ENCODE measurements at places on chromosomes 12 and 14. TPM values are rescaled to one million over a fixed set of nuclear protein-coding genes. Genes with fewer than 3 reads are reported as not detected.

- H3K4me3 ChIP-seq: no peak overlapping the region
- DNase-seq: peak; percentile 75
- H3K36me3 ChIP-seq: no peaks in the 10 kb centered on the region
- no peaks in the 10 kb centered on the region for H3K27me3 ChIP-seq
Observed at GRCh38 chr12:54723379-54724256, 75.5 kb upstream of the DCD start.

DNA sequence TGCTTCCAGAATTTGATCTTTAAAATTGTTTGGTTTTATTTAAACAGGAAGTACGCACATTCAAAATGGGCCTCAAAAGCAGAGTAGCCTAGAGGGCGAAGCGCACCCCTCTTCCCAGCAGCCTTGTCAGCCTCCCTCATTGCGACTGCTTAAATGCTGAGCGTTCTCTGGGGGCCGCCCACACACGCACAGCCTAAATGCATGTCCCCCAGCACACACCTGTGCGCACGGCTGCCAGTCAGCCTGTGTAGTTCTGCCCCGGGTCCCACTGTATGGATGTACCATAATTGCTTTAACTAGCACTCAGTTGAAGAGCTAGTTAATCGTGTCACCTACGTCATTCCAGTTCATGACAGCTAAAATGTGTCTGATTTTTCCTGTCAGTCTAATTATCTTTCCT, 79.3 kb downstream of the TESC start:
- no peaks in the 10 kb centered on the region for H3K4me1 ChIP-seq
- H3K4me3 ChIP-seq: no peak overlapping the region
- no peaks in the 10 kb centered on the region for H3K27me3 ChIP-seq
- no peak for DNase-seq
- H3K27ac ChIP-seq: no peak overlapping the region

- DNase-seq: no peak
- H3K27me3 ChIP-seq: no peaks in the 10 kb centered on the region
- H3K4me3 ChIP-seq: no peak overlapping the region
- H3K27ac ChIP-seq: no peak overlapping the region
Observed at GRCh38 chr14:33309106-33309505, 370.4 kb downstream of the NPAS3 start.

DNA sequence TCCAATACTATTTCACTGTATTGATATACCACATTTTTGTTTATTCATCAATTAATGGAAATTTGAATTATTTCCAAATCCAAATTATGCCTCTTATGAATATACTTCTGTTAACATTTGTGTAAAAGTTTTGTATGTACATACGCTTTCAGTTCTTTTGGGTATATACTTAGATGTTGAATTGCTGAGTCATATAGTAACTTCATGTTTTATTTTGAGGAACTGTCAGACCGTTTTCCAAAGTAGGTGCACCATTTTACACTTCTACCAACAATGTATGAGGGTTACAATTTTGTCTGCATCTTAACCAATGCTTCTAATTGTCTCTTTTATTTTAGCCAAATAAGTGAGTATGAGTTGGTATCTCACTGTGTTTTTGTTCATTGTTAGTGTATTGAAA, 10.2 kb upstream of the CCER1 start:
- H3K4me1 ChIP-seq: no peaks in the 10 kb centered on the region
- H3K4me3 ChIP-seq: no peak overlapping the region
- H3K36me3 ChIP-seq: no peaks in the 10 kb centered on the region

DNA sequence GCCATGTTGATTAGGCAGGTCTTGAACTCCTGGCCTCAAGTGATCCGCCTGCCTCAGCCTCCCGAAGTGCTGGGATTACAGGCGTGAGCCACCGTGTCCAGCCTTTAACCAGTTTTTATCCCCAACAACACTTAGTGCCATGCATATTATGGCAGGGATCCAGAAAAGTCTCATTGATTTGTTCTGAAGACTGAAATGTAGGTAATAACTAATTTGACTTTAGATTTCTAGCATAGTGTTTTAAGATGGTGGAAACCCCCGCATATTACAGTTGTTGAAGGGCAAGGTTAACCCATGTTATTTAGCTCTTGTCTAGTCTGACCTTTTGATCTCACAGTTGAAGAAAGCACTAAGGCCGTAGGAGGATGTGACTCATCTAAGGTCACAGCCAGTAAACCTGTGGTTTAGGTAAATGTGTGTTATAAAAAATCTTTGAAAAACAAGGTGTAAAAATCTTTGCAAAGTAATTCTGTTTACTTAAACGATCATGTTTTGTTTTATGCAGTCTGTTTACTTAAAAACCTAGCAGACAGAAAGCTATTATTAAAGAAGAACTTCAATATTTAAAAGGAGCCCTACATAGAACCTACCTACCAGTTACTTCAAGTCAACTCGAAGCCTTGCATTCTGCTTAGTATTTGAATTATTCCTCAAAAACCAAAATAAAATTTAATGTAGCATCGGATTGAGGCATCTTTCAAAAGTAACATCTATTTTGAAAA, 24.8 kb downstream of the BICDL1 start:
- no peak overlapping the region for H3K4me3 ChIP-seq
- no peaks in the 10 kb centered on the region for H3K36me3 ChIP-seq

- H3K4me1 ChIP-seq: no peaks in the 10 kb centered on the region
- no peak overlapping the region for H3K27ac ChIP-seq
- H3K27me3 ChIP-seq: no peaks in the 10 kb centered on the region
- H3K36me3 ChIP-seq: no peaks in the 10 kb centered on the region
- no peak for DNase-seq
Observed at GRCh38 chr12:22110176-22110575, 64.2 kb downstream of the CMAS start.

DNA sequence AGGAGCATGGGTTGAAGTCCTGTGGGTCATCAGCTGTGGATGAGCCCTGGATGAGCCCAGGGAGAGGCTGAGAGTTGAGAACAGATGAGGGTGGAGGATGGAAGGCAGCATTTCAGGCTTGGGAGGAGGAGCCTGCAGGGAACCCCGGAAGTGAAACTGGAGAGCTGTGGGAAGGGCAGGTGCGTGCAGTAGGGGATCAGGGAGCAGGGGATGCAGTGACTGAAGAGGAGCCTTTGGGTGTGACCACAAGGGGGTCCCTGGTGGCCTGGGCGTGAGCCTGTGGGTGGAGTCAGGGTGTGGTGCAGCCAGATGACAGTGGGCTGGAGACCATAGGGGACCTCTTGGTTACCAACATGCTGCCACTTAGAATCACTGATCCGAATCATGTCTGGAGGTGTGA, 115.5 kb downstream of the PAPOLA start:
- H3K4me1 ChIP-seq: no peaks in the 10 kb centered on the region
- no peaks in the 10 kb centered on the region for H3K36me3 ChIP-seq
- no peaks in the 10 kb centered on the region for H3K27me3 ChIP-seq
- H3K27ac ChIP-seq: no peak overlapping the region
- H3K4me3 ChIP-seq: no peak overlapping the region

DNA sequence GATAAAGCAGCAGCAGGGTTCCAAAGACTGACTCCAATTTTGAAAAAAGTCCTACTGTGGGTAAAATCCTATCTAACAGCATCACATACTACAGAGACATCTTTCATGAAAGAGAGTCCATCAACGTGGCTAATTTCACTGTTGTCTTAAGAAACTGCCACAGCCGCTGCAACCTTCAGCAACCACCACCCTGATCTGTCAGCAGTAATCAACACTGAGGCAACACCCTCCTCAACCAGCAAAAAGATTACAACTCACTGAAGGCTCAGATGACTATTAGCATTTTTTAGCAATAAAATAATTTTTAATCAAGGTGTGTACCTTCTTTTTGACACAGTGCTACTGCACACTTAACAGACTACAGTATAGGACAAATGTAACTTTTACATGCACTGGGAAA, 6.6 kb downstream of the CAPRIN2 start:
- H3K4me1 ChIP-seq: peaks cover 28% of the 10 kb centered on the region
- H3K4me3 ChIP-seq: no peak overlapping the region

DNA sequence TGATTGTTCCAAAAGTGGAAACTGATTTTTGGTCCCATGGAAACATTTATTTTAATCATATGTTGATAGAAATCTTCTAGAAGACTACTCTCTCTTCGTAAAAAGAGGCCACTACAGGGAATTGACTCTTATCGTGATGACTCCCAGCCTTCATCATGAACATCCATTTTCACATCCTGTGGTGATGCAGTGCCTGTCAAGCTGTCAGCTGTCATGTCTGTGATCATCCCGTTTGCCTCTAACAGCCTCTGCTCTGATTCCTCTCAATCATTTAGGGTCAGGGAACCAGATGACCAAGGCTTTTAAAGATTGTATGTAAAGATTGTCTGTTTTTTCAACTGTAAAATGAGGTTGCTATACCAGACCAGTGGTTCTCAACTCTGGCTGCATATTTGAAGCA, 419.0 kb upstream of the MGAT4C start:
- H3K27ac ChIP-seq: no peak overlapping the region
- no peaks in the 10 kb centered on the region for H3K36me3 ChIP-seq
- H3K27me3 ChIP-seq: no peaks in the 10 kb centered on the region
- H3K4me3 ChIP-seq: no peak overlapping the region
- no peak for DNase-seq

- H3K27ac ChIP-seq: no peak overlapping the region
- peak; percentile 77 for DNase-seq
- no peaks in the 10 kb centered on the region for H3K27me3 ChIP-seq
- peaks cover 10% of the 10 kb centered on the region for H3K4me1 ChIP-seq
- H3K4me3 ChIP-seq: peak overlapping the region; percentile 68
Observed at GRCh38 chr14:99946652-99947489, 118.4 kb upstream of the EVL start.

GRCh38 chr12:56020423-56021184, at the start of gene IKZF4:
IKZF4 (plus strand) TSS chr12:56021043; CDS start chr12:56021494, 451 bp downstream.
- H3K4me3 ChIP-seq: peak within 1 kb of the TSS; percentile 61
- H3K27ac ChIP-seq: peak within 1 kb of the TSS; percentile 90
- peak; percentile 85 for DNase-seq
- H3K4me1 ChIP-seq: peaks cover 22% of the 10 kb centered on the region
- H3K27me3 ChIP-seq: no peaks in the 10 kb centered on the region

- H3K4me3 ChIP-seq: no peak overlapping the region
- H3K4me1 ChIP-seq: no peaks in the 10 kb centered on the region
- no peaks in the 10 kb centered on the region for H3K27me3 ChIP-seq
- 0 out of 2 replicates have a peak overlapping the region, but pooled peaks have one; percentile 55 for H3K27ac ChIP-seq
- no peak for DNase-seq
Observed at GRCh38 chr12:57169969-57170368, 22.6 kb upstream of the LRP1-AS start.

DNA sequence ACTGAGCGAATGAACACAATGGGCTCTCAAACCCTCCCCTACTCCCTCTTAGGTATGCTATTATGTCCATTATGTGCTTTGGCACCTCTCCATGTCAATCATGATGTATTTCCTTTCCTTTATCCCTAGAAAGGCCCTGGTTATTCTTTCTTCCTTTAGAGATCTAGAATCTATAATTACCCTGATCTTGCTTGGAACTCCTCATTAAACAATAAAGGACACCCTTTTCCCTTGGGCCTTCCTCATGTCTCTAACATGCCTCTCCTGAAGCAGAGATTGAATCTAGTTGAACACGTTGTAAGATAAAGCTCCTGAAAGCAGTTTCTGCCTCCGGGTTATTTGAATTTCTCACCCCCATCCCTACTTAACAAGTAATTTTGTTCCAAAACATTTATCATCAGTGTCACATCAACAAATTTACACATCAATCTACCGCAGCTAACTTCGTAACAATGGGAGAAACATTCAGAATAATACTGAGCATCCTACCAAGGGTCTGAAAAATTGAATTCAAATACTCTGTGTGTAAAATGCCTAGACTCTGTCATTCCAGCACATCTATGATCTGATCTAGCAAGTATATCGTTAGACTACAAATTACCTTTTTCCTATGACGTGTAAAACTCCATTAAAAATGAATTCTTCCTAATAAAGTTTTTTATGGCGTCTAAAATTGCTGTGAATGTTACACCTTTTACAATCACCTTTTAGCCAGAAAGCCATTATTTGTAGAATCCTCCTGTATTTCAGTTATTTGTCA, 5.4 kb downstream of the USP44 start:
- no peaks in the 10 kb centered on the region for H3K36me3 ChIP-seq
- DNase-seq: peak; percentile 28
- H3K27me3 ChIP-seq: no peaks in the 10 kb centered on the region
- H3K4me3 ChIP-seq: peak overlapping the region; percentile 84
- H3K4me1 ChIP-seq: peaks cover 26% of the 10 kb centered on the region

- no peaks in the 10 kb centered on the region for H3K27me3 ChIP-seq
- no peaks in the 10 kb centered on the region for H3K36me3 ChIP-seq
- no peak overlapping the region for H3K27ac ChIP-seq
Observed at GRCh38 chr14:90114554-90114953, 52.8 kb downstream of the KCNK13 start.

- H3K4me3 ChIP-seq: no peak overlapping the region
- no peak for DNase-seq
- no peaks in the 10 kb centered on the region for H3K27me3 ChIP-seq
- no peaks in the 10 kb centered on the region for H3K4me1 ChIP-seq
- H3K36me3 ChIP-seq: no peaks in the 10 kb centered on the region
Observed at GRCh38 chr12:1917172-1918070, 1.0 kb downstream of the CACNA2D4 start.

DNA sequence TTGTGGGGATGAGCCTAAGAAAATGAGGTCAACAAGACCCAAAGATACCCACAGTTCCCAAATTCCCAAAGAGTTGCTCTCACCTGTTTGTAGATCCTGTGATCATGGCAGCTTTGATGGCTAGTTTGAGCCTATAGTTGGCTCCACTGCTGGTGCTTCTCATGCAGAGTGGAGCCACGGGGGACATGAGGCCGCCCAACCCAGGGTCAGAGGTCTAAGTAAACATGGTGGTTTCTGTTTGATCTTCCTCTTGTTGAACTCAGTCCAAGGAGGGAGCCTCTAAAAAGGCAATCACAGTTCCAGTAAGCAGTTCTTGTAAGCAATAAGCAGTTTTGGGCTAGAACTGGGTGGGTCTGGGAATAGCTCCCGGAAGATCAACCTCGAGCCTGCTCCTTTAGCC, 125.6 kb upstream of the DHRS4 start:
- DNase-seq: no peak
- H3K4me1 ChIP-seq: no peaks in the 10 kb centered on the region
- no peaks in the 10 kb centered on the region for H3K27me3 ChIP-seq

DNA sequence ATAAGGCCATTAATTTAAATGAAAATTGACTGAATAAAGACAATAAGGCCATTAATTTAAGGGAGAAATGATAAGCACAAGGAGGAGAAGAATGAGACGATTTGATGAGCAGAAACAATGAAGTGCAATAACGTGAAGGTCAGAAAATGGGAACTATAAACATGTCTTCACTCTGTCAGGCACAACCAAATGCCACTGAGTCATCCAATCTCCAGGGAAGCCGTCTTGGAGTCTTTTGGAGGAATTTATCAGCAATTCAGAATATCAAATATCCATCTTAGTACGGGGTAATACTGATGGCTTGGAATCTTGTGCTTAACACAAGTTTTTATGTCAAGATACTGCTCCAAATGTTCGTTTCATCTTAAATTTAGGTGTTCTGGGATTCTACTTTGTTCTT, 159.9 kb downstream of the CAPZA3 start:
- H3K27me3 ChIP-seq: no peaks in the 10 kb centered on the region
- no peak overlapping the region for H3K4me3 ChIP-seq
- DNase-seq: no peak
- no peaks in the 10 kb centered on the region for H3K36me3 ChIP-seq

CMAS gene
- 62.9 TPM for total RNA-seq

MIP gene
- not detected for total RNA-seq

SRRM4 gene
- 0.63 TPM for total RNA-seq

CLEC9A gene
- total RNA-seq: not detected

KRT80 gene
- not detected for total RNA-seq

CD163L1 gene
- 0.14 TPM for total RNA-seq

PIK3C2G gene
- total RNA-seq: not detected

SHMT2 gene
- 387 TPM for total RNA-seq

ITGB7 gene
- not detected for total RNA-seq

SLC41A2 gene
- 6.8 TPM for total RNA-seq

AGAP2 gene
- 1.1 TPM for total RNA-seq

HOXC12 gene
- total RNA-seq: not detected

SCN8A gene
- total RNA-seq: 23.9 TPM
